ENCODE measurements at places on chromosomes 12 and 14.

DNA sequence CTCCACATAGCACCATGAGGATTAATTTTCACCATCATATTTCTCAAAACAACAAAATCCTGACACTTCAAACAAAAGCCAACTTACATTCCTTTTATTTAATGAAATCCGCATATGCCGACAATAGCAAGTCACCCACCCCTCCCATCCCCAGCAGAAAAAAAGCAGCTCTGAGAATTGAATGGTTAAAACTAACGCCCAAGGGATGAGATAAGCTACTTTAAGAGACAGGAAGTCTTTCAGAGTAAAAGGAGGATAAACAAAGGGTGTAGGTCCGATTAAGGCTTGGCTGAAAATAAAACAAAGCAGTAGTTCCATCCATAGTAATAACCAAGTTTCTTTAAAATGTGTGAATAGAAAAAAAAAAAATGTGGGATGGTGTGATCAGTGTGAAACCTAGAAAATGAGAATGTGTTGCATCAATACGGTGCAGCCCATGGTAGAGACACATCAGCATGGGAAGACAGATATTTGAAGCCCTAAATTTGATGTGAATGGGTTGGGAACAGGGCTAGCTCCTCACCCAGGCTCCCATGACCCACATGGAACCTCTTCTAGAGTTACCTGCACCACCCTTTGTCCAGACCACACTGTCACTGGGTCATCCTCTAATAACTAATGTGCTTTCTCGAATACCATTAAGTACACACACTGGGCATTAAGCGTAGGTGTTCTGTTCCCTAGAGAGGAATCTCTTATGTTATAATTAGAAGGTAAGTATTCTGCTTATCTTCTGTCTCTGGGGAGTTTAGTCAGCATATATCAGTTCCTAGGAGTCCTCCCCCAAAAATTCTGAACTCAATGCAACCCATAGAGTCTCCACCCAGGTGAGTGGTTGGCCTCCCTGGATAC lies 31.7 kb downstream of the RTRAF start:
- no peak for DNase-seq

GRCh38 chr14:62027958-62028357 lies 265.7 kb downstream of the SNAPC1 start:
- no peak for DNase-seq

GRCh38 chr14:97106166-97106565 lies 309.0 kb downstream of the VRK1 start:
- DNase-seq = no peak

DNA sequence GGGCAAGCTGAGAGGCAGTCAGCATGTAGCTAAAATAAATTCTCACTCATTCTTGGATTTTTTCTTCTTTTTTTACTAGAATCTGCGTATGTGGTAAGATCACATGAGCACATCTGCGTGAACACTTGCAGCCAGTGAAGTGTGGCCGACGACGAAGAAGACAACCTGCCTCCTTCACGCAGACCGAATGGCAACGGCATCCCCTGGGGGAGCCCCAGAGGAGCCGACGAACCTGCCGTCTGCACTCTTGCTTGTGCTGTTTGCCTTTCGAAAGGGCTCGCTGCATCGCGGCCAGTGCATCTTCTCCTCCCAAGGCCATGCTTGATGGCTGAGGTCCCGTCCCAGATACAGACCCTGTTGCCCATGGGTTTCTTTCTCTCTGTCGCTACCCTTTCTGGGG lies 113.8 kb downstream of the KCNK10 start:
- no peak for DNase-seq

DNA sequence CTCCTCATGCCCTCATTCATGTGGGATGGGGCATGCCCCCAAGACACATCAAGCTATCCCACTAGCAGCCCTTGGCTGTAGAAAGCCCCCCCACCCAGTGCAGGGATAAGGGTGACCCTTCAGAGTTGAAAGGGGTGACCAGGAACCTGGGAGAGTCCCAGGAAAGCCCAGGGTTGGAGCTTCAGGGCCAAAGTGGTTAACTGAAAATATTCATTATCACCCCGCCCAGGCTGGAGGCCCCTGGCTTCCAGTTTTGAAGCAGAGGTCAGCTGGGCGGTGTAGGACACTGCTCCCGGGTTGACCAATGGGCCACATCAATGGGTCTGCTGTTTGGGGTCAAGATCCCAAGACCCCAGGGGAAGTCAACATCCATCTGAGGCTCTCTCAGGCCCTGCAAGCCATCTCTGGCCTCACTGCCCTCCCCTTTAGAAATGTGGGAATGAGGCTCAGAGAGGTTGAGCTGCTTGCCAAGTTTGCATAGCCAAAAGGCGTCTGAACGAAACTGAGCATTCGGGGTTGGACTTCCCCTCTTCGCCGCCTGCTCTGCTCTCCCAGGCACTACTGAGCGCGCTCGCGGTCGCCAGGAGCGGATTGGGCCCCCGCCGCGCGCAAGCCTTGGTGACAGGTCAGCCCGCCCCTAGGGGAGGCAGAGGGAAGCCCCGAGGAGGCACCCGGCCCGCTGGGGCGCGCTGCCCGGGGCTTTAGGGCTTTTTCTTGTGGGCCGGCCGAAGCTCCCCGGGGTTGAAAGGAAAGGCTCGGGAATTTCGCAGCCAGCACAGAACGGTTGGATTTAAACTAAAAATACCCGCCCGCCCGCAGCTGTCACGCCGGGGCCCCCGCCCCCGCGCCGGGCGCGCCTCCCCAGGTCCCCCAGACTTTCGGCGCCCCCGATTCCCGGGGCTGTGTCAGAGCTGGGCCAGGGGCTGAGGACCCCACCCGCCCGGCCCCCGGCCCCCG lies 576 bp downstream of the SYNE3 start:
- no peak for DNase-seq

GRCh38 chr14:55512421-55512820 lies 67.6 kb upstream of the KTN1 start:
- DNase-seq = no peak

GRCh38 chr12:98151105-98151590 lies 364.2 kb upstream of the TMPO start:
- no peak for DNase-seq

DNA sequence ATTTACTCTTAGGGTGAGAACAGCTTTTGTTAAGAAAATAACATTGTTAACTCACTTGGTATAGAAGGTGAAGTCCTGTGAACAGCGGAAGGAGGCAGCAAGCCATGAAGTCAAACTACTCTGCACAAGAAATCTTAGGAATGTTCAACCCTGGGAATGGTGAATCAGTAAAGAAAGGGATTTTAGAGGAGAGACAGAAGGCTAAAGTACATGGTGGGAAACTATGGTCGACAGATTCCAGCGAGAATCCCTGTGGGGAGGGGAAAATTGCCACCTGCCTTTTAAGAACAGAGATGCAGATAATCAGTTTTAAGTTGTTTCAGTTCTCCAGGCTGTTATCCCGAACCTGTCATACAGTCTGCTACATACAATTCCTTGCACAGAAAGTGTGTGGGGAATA lies 63.2 kb upstream of the PTPRR start:
- no peak for DNase-seq

DNA sequence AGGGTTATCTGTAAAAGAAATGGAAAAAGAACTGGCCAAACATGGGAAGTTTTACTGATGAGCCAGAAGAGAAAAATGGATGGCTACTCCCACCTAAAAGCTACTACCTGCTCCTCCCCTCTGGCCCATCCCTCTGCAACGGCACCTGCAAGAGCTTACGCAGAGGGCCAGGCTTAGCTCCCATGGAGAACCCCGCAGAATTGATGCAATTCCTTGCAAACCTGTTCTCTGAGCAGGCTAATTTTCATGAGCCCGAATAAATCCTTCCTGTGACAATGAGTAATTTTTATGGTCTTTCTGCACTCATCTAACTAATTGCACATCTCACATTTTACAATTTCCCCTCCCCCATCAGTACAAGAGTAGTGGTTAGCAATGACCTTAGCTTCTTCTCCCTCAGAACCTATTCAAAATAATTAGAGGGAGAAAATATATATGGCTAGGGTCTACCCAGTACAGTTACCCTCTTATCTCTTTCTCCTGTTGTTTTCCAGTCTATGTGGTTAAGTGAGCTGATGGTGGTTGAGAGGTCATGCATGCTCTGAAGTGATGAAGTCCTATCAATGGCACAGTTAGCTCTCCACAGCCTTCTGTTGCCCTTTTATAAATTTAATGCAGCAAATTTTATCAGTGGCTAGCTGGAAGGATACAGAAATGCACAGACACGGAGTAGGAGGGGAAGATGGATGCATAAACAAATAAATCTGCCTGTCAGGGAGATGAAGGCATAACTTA lies 67.7 kb upstream of the NTF3 start:
- DNase-seq = no peak
